ENCODE measurements at places on chromosomes 1 and 21.

- DNase-seq = peak; percentile 88
Measured at GRCh38 chr1:62882201-62883104, 98.5 kb downstream of the ATG4C start.

DNA sequence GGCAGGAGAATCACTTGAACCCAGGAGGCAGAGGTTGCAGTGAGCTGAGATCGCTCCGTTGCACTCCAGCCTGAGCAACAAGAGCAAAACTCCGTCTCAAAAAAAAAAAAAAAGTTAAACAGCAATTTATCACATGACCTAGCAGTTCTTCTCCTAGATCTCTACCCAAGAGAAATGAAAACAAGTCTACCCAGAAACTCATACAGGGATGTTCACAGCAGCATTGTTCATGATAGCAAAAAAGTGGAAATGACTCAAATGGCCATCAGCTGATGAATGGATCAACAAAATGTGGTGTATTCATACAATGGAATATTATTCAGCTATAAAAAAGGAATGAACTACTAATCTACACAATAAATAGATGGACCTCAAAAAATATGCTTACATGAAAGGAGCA is 12.2 kb upstream of the ID3 start:
- no peak for DNase-seq

DNA sequence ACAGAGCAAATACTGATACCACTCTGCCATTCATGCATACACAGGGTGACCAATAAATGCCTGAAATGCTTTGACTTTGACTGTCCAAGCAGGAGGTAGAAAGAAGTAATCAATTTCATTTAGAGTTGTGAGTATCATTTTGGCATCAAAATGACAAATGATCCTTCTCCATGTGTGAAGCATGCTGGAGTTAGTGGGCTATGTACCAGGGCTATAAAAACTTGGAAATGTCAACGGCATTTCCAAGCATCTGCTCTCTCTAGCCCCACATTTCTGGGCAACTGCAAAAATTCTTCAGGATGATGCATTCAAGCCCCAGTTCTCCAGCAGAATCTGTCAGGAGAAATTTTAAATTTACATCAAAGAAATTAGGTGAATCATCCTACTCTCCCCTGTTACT is 208.4 kb upstream of the PTBP2 start:
- DNase-seq = no peak

DNA sequence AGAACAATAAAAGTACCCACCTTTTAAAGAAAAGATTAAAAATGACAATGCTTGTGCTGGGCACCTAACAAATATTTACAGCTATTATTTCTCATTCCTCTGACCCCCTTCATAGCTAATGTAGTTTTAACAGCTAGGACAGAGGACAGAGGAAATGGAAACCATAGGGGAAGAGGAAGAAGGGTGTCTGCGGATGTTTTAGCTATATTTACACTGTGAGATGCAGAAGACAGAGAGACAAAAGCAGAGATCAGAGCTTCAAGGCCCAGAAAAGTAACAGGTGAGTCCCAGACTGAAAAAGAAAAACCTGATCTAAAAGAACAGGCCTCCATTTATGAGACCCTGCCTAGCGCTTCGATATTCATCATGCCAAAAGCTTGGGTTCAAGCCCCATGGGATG is 72.0 kb downstream of the ZNF281 start:
- DNase-seq = no peak

GRCh38 chr1:45752014-45752413 is 1.6 kb upstream of the IPP start:
- DNase-seq = no peak

DNA sequence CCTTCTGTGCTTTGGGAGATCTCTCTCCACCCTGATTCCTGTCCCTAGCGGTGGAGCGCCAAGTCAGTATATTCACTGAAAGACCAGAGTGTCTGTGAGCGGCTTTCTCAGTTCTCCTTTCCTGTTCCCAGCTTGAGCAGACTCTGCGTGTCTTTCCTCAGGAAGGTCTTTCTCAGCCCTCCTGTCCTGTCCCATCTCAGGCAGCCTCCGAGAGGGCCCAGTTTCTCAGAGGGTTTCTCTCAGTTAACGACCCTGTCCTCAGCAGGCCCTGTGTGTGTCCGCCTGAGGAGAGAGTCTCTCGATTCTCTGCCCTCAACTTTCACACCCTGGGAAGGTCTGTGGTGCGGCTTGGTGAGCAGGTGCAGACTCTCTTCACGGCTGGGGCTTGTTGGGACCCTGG is 34.0 kb upstream of the CHIT1 start:
- no peak for DNase-seq

- DNase-seq = no peak
Measured at GRCh38 chr1:104212239-104212638, 462.5 kb downstream of the AMY1C start.

GRCh38 chr1:55580845-55581332 is 365.7 kb upstream of the USP24 start:
- no peak for DNase-seq

- no peak for DNase-seq
Measured at GRCh38 chr1:163147019-163147418, 55.7 kb downstream of the RGS5 start.

- DNase-seq = no peak
Measured at GRCh38 chr1:153025797-153026196, 5.2 kb upstream of the SPRR1B start.

GRCh38 chr1:205523891-205524793 is 19.7 kb downstream of the CDK18 start:
- peak; percentile 89 for DNase-seq

GRCh38 chr1:234540404-234540762 is 61.4 kb upstream of the TARBP1 start:
- no peak for DNase-seq

- no peak for DNase-seq
Measured at GRCh38 chr21:41966872-41967621, 13.2 kb upstream of the C2CD2 start.

- no peak for DNase-seq
Measured at GRCh38 chr1:203528976-203529835, 35.3 kb downstream of the OPTC start.

DNA sequence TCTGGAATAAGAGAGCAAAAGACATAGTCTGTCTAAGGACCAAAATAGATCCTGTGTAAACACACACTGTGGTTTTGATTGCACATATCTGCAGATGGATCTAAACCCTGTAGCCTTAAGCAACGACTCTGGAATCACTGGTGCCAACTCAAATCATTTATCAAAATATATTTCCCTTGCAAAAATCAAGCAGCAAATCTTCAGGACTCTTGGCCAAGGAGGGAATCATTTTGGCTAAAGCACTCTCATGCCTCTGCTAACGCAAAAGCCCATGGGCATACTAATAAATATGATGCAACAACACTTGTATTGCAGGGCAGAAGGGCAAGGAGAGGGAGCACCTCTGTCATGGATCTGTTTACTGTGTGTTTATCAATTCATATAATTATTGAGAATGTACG is 155.4 kb upstream of the DUSP10 start:
- DNase-seq = no peak

- no peak for DNase-seq
Measured at GRCh38 chr1:173064011-173064410, 13.3 kb upstream of the TNFSF18 start.

- DNase-seq = no peak
Measured at GRCh38 chr1:193539731-193540459, 353.5 kb upstream of the B3GALT2 start.

GRCh38 chr1:219323426-219323825 is 149.7 kb downstream of the LYPLAL1 start:
- DNase-seq = no peak

DNA sequence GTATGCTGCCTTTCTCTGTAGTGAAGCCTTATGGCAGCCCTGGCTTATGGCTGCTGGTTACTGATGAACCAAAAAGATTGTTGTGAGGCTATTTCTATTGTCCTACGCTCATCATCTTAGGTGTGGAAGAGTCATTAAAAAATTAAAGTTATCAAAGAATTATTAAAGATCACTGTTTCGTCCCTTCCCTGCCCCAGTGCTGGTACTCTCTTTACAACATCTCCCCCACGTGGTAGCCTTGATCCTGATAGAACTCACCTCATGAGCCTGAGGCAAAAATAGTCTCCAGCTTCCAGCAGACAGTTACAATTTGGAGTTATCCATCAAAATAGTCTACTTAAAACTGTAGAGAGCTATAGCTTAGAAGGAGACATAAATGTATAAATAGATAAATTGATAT is 201.5 kb downstream of the S1PR1 start:
- DNase-seq = no peak

DNA sequence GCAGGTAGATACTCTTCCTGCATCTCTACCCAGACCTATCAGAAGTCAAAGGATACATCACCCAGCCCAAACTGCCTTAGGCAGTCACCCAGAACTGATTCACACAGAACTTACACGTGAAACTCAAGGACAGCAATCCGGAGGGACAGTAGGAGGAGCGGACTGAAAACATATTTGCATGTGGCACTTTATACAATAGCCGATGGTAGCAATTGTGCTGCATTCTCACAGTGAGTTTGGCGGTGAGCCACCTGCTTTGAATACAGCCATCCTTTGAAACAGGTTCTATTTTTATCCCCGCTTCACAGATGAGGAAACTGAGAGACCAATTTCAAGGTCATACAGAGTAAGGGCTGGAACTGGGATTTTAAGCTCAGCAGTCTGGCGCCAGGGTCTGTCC is 69.5 kb downstream of the EDEM3 start:
- no peak for DNase-seq

DNA sequence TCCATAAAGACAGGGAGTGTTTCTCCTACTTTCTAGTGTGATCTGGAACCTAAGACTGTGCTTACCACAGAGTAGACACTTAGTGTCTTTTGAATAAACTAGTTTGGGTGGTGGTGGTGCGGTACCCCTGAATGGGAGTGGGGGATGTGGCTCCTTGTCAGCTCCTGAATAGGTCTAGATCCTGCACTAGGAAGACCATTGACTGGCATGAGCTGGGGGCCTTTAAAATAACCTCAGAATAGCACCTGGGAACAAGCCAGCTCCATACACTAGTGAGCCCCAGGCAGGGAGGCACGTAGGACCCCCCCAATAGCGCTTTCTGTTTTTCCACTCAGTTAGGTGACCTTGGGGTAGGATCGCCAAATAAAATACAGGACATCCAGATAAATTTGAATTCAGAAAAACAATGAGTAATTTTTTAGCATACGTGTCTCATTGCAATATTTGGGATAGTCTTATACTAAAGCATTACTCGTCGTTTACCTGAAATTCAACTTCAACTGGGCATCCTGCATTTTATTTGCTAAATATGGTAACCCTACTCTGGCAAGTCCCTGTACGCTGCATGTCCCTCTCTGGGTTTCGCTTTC is 45.6 kb downstream of the AZIN2 start:
- no peak for DNase-seq

GRCh38 chr1:77134359-77134758 is 84.9 kb downstream of the PIGK start:
- no peak for DNase-seq

- DNase-seq = no peak
Measured at GRCh38 chr1:18668046-18668445, 37.4 kb downstream of the PAX7 start.

GRCh38 chr21:25528515-25528914 is 78.8 kb downstream of the MRPL39 start:
- peak; percentile 71 for DNase-seq

DNA sequence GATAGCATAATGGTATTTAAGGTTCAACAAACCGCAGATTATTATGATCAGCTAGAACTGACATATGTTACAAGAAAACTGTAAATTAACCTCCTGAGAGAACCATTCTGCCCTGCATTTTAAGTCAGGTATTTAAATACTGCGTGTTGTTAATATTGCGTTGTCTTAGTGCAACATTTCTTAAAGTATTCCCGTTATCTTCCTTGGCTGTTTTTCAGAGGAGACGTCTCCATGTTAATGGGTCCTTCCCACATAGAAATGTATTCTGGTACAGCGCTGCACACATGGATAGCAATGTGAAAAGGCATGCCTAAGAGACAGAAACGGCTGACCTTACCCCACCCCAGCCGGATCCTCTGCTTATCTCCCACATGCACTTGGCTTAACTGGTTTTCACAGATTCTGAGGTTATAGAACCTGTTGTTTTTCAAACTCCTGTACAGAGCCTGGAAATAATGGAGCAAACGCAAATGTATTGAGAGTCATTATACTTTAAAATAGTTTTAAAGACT is 22.8 kb upstream of the DEGS1 start:
- DNase-seq = no peak

DNA sequence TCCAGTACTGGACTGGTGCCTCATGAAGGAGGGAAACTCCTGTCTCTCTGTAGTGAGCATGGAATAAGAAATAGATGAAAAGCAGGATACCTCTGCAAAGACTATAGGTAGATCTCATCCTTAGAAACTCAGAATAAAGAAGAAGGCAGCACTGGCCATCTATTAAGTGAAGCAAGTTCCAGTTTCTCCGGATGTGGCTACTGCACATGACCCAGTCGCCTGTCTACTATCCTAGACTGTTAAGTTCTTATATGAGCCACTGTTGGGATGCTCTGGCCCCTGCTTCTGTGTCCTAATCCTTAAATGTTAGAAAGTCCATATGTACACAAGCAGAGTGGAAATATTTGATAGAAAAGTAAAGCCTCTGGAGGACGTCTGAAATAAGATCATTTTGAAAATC is 2.2 kb downstream of the FASLG start:
- no peak for DNase-seq

GRCh38 chr1:221565711-221566110 is 176.2 kb downstream of the DUSP10 start:
- DNase-seq = no peak
